T follicular helper cell (primary cell): ENCODE measurements at places on chromosomes 2 and 18.

GRCh38 chr18:67583621-67584020, 67.1 kb upstream of the DSEL start:
- no peak for DNase-seq

GRCh38 chr18:2686349-2686968, 30.9 kb downstream of the SMCHD1 start:
- no peak for DNase-seq

DNA sequence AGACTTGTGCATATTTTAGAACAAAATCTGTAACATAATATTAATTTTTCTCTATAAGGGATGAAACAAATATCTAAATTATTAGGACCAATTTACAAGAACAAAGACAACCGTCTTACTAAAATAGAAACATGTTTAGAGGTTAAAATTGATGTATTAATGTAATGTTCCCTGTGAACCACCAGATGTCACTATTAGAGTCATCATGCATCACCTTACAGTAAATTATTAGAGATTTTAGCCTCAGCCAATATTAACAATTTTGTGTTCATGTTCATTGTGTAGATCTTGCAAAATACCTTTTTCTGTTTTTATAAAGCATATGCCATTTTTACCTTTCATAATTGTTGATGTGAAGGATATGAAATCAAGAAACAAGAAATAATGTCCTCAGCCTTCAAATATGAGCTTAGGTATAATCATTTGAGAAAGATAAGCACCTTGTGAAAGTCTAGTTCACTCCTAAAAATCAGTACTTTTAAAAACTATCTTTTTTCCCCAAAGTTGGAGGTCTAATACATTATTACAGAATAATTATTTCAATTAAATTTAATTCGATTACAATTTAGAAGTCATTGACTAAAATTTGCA, 344.3 kb upstream of the KCNH7 start:
- DNase-seq: no peak

DNA sequence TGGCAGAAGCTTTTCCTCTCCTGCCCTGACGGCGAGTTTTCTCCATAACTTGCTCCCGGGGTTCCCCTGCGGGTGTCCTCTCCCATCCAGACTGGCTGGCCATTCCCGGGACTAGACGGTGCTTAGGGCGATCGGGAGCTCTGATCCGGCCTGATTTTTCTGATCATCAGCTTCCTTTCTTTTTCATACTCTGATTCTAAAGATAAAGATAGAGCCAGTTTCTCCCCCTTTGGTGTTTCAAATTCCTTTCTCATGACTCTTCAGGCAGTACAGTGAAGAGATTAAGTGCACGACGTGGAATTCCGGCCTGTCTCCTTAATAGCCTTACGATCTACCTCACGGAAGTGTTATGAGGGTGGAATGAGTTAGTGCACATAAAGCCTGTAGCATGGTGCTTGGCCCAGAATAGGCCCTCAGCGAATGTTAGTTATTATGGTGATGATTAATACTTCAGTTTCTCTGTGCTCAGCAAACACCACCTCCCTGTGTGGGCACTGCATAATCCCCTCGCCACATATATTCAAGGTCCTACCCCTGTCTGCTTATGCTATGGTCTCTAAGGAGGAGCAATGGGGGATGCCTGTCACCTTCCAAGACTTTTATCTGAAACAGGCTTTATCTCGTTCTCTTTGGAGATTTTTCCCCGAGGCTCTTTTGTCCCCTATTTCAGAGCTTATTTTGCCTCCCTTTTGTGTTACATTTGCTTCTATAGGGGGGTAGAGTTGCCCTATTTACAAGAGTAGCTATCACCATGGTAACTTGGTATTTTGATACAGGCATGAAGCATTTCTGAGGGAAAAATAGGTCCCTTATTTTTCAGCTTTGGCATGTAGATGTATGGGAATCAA, 254.8 kb downstream of the CDH2 start:
- DNase-seq: no peak

GRCh38 chr2:216888887-216889622, 29.2 kb upstream of the TNP1 start:
- DNase-seq: no peak

GRCh38 chr2:220489121-220489520, 861.7 kb downstream of the SLC4A3 start:
- no peak for DNase-seq

DNA sequence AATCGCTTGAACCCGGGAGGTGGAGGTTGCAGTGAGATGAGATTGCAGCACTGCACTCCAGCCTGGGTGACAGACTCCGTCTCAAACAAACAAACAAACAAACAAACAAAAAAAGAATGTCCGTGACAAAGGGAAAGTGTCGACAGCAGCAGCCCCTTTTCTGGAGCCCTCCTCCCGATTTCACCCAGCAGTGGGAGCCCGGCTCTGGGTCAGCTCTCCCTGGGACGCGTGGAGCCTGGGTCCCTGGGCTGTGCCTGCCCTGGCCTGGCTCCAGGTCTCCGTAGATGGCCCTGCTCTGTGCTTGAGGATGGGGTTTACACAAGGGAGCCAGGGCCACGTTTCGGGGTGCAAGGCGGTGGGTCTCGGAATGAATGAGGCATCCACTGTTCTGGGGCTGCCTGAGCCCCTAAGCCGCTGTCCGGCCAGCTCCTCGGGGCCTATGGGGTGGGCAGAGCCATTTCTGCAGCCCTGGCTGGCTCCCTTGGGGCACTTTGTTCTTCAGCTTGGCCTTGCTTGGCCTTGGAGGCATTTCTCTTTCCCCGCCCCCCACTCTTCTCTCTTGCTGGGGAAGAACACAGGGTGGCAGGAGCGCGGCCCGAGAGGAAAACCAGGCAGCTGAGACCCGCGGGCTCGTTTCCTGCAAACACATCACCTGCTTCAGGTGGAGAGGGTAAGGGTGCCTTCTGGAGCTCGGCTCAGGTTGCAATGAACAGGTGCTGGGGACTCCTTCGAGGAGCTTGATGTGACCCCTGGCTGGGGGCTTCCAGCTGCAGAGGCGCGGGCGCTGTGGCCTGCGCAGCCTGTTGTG, 29.1 kb downstream of the RTP5 start:
- no peak for DNase-seq

DNA sequence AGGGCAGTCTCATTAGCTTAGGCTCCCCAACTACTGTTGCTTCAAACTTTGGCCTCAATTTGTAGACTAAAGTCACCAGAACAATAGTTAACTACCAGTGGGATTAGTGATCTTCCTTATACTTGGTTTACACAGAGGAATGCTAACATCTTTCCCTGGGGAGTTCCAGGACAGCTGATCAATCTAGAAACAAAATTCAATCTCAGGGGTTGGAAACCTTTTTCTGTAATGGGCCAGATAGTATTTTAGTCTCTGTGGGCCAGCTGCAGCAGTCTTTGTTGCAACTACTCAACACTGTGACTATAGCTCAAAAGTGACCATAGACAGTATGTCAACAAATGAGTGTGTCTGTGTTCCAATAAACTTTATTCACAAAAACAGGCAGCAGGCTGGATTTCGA, 85.7 kb downstream of the METTL8 start:
- no peak for DNase-seq

GRCh38 chr2:150126839-150127238, 360.6 kb downstream of the RND3 start:
- no peak for DNase-seq

GRCh38 chr18:58766164-58766563, 94.9 kb downstream of the MALT1 start:
- DNase-seq: no peak

DNA sequence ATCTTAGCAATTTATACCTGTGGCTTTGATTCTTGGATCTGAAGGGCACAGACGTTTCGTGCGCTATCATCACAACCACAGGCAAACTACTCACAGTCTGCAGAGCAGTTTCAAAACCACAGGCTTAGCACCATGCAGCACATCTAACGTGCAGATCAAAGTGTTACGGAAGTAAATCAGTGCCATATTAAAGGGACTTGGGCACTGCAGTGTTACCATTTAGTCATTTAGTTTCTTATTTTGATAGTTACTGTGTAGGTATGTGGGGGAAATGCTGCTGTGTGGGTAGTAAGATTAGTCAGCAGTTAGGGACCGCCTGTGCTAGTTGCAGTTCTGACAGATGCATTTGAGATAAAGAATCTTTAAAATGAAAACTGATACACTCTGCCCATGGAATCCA, 384.0 kb downstream of the NBAS start:
- DNase-seq: peak; percentile 30

DNA sequence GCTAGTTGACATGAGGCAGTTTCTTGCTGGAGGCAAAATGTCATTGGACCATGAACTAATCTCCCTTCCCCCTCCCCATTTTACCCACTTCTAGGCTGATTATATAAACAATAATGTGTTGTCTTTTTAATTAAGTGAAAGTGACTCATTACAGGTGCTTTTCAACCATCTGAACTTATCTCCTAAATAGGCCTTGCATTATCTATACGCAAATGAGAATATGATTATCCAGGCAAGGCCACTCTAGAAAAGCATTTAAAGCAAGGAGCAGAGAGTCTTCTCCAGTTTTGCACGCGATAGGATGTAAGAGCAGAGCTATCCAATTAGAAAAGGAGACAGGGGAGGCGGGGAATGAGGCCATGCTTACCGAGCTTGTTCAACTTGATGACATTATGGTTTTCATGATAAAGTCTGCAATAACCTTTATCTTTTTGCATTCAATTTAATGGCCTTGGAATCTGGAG, 286.1 kb upstream of the SIX3 start:
- no peak for DNase-seq

DNA sequence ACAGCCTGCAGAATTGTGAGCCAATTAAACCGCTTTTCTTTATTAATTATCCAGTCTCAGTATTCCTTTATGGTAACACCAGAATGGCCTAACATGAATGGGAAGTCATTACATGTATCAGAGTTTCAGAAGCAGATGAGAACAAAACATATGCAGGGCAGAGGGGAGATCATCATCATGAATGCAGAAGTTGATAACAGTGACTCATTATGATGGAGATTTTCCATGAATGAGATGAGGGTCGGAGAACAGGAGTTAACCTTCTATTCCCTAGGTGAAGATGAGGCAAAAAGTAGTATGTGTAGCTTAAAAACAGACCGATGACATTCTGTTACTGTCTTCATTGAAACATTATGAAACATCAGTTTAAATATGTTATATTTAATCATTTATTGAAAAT, 59.5 kb upstream of the PPM1B start:
- DNase-seq: no peak

- DNase-seq: no peak
Measured at GRCh38 chr2:127308586-127309138, 14.7 kb upstream of the ERCC3 start.

- DNase-seq: no peak
Measured at GRCh38 chr18:41745166-41746049, 209.6 kb upstream of the PIK3C3 start.

DNA sequence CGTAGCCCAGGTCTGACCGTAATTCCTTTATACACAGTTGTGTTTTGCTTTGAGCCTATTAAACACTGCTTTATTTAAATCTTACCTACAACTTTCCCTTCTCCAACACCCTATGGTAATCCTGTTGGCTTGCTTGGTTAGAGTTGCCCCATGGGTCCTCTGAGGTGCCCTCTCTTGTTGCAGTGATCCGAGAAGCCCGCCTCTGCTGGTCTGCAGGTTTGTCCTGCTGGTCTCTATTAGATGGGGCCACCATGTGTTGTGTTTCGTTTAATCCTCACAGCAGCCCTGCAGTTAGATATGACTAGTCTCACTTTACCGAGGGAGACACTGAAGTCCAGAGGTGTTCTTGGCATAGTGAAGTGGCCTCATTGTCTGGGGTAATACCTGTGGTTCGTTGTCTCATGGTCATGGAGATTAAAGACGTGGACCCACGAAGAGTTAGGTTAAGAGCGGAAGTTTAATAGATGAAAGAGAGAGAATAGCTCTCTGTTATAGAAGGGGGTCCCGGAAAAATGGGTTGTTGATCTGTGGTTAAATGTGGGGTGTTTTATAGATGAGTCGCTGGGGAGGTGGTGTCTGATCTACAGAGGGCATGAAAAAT, 7.2 kb upstream of the PDIA6 start:
- DNase-seq: no peak

DNA sequence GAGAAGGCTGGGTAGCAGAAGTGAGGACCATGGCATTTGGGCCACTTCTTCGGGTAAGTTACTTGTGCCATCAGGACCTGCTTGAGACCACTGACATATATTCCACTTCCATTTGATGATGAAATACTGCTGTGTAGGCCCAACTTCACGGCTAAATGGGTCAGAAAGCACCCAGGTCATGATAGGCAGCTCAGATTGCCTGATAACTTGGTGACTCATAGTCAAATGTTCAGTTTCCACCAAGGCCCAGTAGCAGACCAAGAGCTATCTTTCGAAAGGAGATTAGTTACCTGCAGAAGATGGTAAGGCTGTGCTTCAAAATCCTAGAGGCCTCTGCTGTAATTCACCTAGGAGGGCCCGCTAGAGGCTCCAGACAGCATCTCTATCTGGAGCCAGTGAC, 31.8 kb upstream of the MEX3C start:
- no peak for DNase-seq

- DNase-seq: no peak
Measured at GRCh38 chr2:239668651-239669050, 267.8 kb upstream of the HDAC4 start.

GRCh38 chr2:118058951-118059350, 29.3 kb upstream of the INSIG2 start:
- no peak for DNase-seq

GRCh38 chr18:79570266-79571201, 109.1 kb upstream of the CTDP1 start:
- DNase-seq: no peak

DNA sequence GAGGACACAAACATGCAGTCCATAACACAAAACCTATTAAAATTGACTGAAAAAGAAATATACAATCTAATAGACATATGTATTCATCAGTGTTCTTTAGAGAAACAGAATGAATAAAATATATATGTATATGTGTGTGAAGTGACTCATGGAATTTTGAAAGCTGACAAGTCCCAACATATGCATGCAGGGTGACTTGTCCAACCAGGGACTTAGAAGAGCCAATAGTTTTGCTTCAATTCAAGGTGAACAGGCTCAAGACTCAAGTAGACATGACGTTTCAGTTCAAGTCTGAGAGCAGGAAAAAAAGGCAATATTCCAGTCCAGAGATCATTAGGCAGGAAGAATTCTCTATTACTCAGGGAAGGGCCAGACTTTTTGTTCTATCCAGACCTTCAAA, 271.2 kb upstream of the SETBP1 start:
- DNase-seq: no peak

- no peak for DNase-seq
Measured at GRCh38 chr2:167965907-167966761, 281.3 kb downstream of the STK39 start.

- no peak for DNase-seq
Measured at GRCh38 chr2:47265158-47265557, 110.0 kb upstream of the STPG4 start.
